ENCODE measurements at places on chromosomes 2 and 18. TPM values are rescaled to one million over a fixed set of nuclear protein-coding genes. Genes with fewer than 3 reads are reported as not detected.

SUMO1 gene
- 129 TPM for total RNA-seq

DNA sequence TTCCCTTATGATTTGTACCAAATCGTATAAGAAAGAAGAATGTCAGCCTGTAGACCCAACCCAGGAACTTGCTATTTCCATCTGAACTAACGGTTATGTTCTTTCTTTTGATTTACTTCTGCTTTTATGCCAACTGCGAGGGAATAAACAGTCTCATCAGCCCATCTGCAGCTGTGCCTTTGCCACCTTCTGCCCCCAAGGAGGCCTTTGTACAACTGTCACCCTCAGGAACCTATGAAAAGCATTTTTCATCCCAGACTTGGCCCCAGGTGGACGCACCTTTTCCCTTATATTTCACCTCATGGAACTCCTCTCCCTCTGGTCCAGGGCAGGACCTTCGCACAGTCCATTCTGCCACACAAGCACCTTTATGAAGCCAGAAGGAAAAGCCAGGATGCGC lies 109.8 kb downstream of the AOX1 start:
- DNase-seq, result no peak

NAT8 gene
- not detected for total RNA-seq

- DNase-seq, result no peak
Observed at GRCh38 chr2:151161821-151162551, 99.7 kb downstream of the RBM43 start.

- DNase-seq, result no peak
Observed at GRCh38 chr2:37623406-37623805, 48.0 kb downstream of the CDC42EP3 start.
